ENCODE measurements at places on chromosomes 4 and X. TPM values are rescaled to one million over a fixed set of nuclear protein-coding genes. Genes with fewer than 3 reads are reported as not detected.

DNA sequence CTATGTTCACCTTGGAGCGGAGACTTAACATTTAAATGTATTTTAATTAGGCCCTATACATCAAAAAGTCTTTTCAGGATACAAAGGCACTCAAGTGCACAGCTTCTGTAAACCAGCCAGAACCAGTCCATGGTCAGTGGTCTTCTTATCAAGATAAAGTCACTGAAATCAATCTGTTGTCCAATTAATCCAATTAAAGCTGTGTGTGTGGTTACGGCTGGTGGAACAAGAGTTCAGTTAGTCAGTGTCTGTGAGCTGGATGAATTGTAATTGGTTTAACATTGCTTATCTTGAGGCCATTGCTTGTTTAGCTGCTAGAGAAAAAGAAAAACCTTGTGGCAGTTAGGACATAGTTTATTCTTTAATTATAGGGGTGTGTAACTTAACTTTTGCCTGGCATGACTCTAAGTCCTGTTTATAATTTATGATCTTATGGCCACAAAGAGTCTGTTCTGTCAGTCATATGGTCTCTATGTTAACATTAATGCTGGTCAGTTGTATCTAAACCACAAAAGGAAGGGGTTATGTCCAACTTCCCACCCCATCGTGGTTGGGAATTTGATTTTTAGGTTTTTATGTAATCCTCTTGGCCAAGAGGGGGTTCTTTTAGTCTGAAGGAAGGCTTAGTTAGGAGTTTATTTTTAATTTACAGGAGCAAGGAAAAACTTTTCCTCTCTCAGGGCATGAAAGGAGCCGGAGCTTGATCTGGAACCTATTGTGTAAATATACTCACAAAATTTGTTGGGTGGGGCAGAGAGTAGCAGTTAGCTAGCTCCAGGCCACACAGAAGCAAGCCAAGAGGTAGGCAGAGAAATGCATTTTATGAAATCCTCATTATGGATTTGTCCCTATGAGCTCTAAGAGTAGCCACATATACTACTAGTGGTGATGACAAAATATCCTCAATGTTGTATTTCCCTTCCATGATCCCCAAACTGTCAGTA, 665.7 kb upstream of the ACTRT1 start:
- no peak for DNase-seq

DNA sequence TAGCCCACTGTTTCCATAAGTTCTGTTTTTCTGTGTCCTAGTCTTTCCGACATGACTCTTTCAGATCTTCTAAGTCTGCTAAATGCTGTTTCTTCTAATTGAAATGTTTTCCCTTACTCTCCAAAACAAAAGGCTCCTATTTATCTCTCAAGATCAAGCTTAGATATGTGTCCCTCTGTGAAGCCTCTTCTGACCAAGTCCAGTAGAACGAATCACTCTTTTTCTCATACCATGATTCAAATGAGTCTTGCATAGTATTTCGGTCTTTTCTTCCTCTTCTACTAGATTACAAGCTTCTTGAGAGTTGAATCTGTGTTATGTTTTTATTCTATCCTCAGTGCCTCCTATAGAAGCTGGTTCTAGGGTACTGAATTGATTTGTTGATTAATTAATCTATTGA, 45.3 kb upstream of the PRDM8 start:
- no peak for DNase-seq

- DNase-seq: no peak
Observed at GRCh38 chr4:7864685-7865084, 75.0 kb downstream of the AFAP1 start.

The GNRHR gene
- not detected for total RNA-seq

DNA sequence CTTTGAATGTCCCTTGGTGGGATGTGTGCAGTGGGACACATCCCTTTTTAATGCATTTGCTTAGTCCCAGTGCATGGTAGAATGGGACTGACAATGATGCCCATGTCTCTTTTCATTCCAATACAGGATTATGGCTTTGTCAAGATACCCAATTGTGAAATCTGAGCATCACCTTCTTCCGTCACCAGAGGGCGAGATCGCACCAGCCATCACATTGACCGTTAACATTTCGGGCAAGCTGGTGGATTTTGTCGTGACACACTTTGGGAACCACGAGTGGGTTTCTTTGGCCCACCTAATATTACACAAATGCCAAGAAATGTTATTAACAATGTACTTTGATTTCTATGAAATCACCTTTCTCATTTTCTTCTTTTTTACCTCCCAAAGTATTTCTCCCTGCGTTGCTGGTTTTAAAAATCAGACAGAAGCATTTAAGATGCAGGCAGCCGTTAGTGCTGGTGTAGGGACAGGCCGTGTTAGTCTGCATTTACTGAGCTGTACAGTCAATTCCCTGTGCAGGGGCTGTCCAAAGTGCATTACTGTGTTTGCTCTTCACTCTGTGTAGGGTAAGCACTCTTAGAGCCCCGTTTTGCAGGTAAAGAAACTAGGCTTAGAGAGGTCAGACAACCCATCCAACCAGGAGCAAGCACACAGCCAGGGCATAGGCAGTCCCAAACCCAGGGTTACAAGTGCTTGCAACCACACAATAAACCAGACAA, 46.5 kb downstream of the CWH43 start:
- no peak for DNase-seq
